Fibroblast of lung (primary cell): ENCODE measurements at places on chromosomes 7 and 10. TPM values are rescaled to one million over a fixed set of nuclear protein-coding genes. Genes with fewer than 3 reads are reported as not detected.

CAV1 gene
- 1,245 and 1,327 TPM in 2 replicates for polyA plus RNA-seq

DOCK1 gene
- 20.5 and 27.2 TPM in 2 replicates for polyA plus RNA-seq

LIPJ gene
- not detected in 2 replicates for polyA plus RNA-seq

CLDN15 gene
- 1.6 and 1.8 TPM in 2 replicates for polyA plus RNA-seq

GHRHR gene
- polyA plus RNA-seq: not detected in 2 replicates

- H3K27ac ChIP-seq: no peak overlapping the region
- no peak for DNase-seq
- H3K4me1 ChIP-seq: no peaks in the 10 kb centered on the region
These were observed 97.5 kb upstream of the ZNF746 start for GRCh38 chr7:149595078-149595477.

- H3K36me3 ChIP-seq: no peaks in the 10 kb centered on the region
- no peak for DNase-seq
- no peaks in the 10 kb centered on the region for H3K27me3 ChIP-seq
- no peaks in the 10 kb centered on the region for H3K4me1 ChIP-seq
- no peak overlapping the region for H3K27ac ChIP-seq
These were observed 73.4 kb upstream of the ITPRID1 start for GRCh38 chr7:31440511-31440910.

DNA sequence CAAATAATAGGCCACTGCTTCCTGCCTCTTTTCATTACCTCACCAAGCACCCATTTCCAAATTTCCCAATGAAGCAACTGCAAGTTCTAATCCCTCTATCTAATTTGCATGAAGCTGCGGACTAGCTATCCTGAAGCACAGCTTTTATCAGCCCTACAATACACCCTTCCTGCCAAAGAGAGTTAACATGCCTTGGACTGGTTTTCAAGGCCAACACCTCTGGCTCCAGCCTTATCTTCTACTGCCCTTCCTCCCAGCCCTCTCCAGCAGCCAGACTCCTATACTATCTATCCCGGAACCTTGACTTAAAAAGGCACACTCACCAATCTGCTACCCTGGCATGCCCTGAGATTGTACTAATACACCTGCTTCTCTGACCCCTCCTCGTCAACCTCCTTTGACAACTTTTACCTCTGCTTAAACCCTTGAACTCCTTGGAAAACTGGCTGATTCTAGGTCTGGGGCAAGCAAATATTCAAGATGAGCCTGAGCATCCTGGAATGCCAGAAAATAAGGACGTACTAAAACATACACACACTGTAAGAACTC lies 73.4 kb downstream of the SGMS1 start:
- no peak overlapping the region for H3K4me3 ChIP-seq
- no peak overlapping the region for H3K27ac ChIP-seq
- peaks cover 22% of the 10 kb centered on the region for H3K4me1 ChIP-seq
- no peaks in the 10 kb centered on the region for H3K27me3 ChIP-seq
- no peaks in the 10 kb centered on the region for H3K36me3 ChIP-seq

DNA sequence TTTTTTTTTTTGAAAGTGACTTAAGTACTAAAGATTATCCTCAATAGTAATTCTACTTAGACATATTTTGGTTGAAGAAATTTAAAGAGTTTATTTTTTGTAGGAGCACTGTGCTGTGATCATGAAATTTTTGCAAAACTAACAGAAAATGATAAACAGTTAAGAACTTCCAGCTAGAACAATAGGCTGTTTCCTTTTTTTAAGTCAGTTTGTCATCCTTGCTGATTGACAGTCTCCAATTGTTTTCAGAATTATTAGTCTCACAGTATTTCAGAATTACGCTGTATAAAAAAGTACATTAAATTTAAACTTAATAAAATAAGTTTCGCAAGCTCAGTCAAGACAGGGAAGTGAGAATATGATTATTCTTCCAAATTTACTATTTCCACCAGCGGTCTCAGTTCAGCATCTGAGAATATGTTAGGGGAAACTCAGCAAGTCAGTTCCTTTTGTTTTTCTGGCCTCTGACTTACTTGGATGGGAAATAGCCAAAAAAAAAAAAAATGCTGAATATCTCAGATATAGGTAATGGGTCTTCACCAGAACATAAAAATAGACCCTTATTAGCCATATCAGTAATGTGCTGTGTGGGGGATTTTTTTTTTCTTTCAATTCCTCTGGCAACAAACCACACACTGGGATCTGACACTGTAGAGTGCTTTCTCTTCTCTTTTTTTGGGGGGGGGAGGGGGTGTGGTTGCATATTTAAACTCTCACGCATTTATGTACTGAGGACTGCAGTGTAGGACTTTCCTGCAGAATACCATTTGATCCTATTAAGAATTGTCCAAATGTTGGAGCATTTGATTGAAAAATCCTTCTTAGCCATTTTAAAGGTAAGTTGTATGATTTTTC lies at the start of gene CD36:
Gene CD36 (plus strand): TSS at position 732 of the 855 bp plus-strand sequence. CDS start 8,099 bp downstream, outside the sequence.
- no peak within 1 kb of the TSS for H3K4me3 ChIP-seq
- H3K4me1 ChIP-seq: peaks cover 27% of the 10 kb centered on the region
- H3K27ac ChIP-seq: no peak within 1 kb of the TSS
- no peak for DNase-seq
- H3K27me3 ChIP-seq: no peaks in the 10 kb centered on the region

DNA sequence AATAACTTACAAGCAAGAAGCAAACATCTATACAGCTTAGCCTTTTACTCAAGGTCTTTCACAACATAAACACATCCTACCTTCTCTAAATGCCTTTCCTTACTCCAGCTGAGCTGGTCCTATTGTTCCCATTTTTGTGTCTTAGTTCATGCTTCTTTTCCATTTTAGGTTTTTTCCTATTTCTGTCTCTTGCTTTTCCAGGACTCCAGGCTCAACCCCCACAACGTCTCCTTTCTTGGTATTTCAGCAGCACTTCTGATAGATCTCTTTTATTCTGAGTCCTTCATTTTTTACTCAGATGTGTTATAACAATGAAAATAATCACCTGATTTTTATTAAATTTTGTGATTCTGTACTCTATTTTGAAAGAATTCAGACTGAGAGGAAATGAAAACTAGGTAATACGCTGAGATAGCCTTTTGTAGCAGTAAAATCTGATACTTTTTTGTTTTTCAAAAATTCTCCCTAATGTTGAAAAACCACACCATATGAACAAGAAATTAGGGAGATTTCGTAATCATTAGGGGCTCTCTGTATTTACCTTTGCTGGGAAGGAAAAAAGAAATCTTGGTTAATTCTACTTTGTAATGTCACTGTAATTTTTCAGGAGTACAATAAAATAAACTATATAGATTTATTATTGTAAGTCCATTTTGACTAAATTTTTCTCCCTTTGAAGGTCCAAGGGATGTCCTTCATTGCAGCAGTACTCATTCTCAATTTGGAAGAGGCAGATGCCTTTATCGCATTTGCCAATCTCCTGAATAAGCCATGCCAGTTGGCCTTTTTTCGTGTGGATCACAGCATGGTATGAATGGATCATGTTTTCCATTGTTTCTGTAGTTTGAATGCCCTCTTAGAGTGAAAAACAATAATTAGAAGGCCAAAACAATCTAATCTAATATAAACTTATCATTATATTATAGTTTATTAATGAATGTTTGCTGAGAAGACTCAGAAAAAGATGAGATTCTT lies 24.0 kb upstream of the HELLS start:
- H3K27me3 ChIP-seq: no peaks in the 10 kb centered on the region
- no peaks in the 10 kb centered on the region for H3K4me1 ChIP-seq
- H3K4me3 ChIP-seq: no peak overlapping the region
- H3K36me3 ChIP-seq: no peaks in the 10 kb centered on the region

- no peak for DNase-seq
- no peaks in the 10 kb centered on the region for H3K4me1 ChIP-seq
- no peak overlapping the region for H3K4me3 ChIP-seq
- no peak overlapping the region for H3K27ac ChIP-seq
- H3K36me3 ChIP-seq: no peaks in the 10 kb centered on the region
These were observed 24.7 kb upstream of the WASL start for GRCh38 chr7:123773481-123773880.

- H3K4me3 ChIP-seq: no peak overlapping the region
- DNase-seq: no peak
These were observed 77.5 kb upstream of the CUX1 start for GRCh38 chr7:101739775-101740398.

DNA sequence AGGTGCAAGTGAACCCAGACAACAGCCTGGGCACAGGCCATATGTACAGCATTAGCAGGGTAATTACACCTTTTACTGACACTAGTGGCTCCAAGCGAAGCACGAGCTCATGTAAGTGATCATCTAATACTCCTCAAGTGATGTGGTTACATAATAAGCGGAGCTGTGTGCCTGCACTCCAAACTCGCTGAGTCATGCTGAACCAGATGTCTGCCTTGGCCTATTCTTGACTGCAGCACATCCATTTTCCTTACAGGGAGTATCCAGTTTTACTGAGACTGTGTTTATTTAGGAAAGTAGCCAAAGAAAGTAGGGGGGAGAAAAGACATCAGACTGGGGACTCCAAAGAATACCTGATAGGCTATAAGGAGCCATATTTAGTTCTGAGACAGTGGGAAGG lies 90.1 kb downstream of the GRM3 start:
- H3K27ac ChIP-seq: no peak overlapping the region
- no peaks in the 10 kb centered on the region for H3K36me3 ChIP-seq
- DNase-seq: peak; percentile 24
- no peaks in the 10 kb centered on the region for H3K27me3 ChIP-seq
- no peaks in the 10 kb centered on the region for H3K4me1 ChIP-seq

GRCh38 chr7:44193011-44193802 lies 4.0 kb upstream of the GCK start:
- no peak for DNase-seq
- H3K27me3 ChIP-seq: peaks cover 9% of the 10 kb centered on the region
- H3K4me1 ChIP-seq: no peaks in the 10 kb centered on the region

DNA sequence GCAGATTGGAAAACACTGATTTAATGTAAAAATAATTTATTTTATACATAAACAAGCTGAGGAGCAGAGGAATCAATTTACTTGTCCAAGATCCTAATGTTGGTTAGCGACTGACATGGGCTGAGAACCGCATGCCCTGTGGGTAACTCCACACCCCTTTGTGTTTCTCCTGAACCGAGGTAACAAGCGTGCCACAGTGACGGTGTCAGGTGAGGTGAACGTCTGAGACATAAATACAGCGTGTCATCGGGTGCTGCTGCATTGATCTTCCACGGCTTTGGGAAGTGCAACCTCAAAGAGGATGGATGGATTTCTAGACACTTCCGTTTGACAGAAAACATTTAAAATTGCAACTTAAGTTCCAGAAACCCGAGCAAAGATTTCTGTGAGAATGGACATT lies 386.8 kb upstream of the ADARB2 start:
- no peaks in the 10 kb centered on the region for H3K4me1 ChIP-seq
- H3K27me3 ChIP-seq: no peaks in the 10 kb centered on the region
- no peak overlapping the region for H3K4me3 ChIP-seq
- H3K36me3 ChIP-seq: no peaks in the 10 kb centered on the region

- H3K36me3 ChIP-seq: no peaks in the 10 kb centered on the region
- peaks cover 8% of the 10 kb centered on the region for H3K4me1 ChIP-seq
- peak; percentile 96 for DNase-seq
- no peak overlapping the region for H3K4me3 ChIP-seq
These were observed 12.4 kb upstream of the ARHGAP12 start for GRCh38 chr10:31940839-31941653.

- H3K27ac ChIP-seq: no peak overlapping the region
- H3K27me3 ChIP-seq: peaks cover 3% of the 10 kb centered on the region
- no peak overlapping the region for H3K4me3 ChIP-seq
- DNase-seq: peak; percentile 74
- no peaks in the 10 kb centered on the region for H3K36me3 ChIP-seq
- peaks cover 4% of the 10 kb centered on the region for H3K4me1 ChIP-seq
These were observed 109.4 kb downstream of the ABLIM1 start for GRCh38 chr10:114548662-114549061.
